Activated CD4-positive, CD25-positive, alpha-beta regulatory T cell (primary cell): ENCODE measurements at places on chromosomes 16 and 17.
A peak's percentile ranks its signal among the peaks of the same experiment; 100 is the strongest.

DNA sequence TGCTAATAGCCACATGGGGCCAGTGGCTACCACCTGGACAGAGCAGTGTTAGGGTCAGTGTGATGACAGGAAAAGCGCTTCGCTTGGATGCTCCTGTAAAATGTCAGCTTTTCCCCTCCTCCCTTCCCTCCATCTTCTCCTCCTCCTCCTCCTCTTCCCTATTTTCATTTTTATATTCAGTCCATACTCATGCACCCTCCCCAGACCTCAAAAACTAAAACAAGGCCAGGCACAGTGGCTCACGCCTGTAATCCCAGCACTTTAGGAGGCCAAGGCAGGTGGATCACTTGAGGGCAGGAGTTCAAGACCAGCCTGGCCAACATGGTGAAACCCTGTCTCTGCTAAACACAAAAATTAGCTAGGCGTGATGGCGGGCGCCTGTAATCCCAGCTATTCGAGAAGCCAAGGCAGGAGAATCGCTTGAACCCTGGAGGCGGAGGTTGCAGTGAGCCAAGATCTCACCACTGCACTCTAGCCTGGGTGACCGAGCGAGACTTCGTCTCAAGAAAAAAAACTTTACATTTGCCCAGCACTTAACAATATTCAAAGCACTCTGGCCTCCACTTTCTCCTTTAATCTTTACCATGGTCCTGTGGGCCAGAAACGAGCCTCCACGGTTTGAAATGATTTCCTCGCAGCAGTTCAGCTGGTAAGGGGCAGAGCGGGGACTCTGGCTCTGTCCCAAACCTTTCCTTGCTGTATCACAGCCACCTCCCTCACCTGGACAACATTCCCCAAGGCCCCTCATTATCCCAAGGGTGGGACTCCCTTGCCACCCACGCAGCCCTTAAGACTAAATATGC lies 21.8 kb downstream of the ANKRD40 start:
- no peak for DNase-seq

GRCh38 chr16:30142672-30143346 lies 19.8 kb upstream of the MAPK3 start:
- DNase-seq = no peak

GRCh38 chr16:3358871-3359270 lies 3.2 kb downstream of the OR2C1 start:
- DNase-seq = no peak

- DNase-seq = peak; percentile 25
Measured at GRCh38 chr17:78890498-78890897, 12.5 kb downstream of the CEP295NL start.

- DNase-seq = no peak
Measured at GRCh38 chr16:72665701-72666100, 382.2 kb downstream of the ZFHX3 start.

- DNase-seq = no peak
Measured at GRCh38 chr17:50102164-50102991, 7.2 kb downstream of the PDK2 start.

GRCh38 chr16:10655415-10655977 lies 39.2 kb downstream of the TEKT5 start:
- DNase-seq = no peak

DNA sequence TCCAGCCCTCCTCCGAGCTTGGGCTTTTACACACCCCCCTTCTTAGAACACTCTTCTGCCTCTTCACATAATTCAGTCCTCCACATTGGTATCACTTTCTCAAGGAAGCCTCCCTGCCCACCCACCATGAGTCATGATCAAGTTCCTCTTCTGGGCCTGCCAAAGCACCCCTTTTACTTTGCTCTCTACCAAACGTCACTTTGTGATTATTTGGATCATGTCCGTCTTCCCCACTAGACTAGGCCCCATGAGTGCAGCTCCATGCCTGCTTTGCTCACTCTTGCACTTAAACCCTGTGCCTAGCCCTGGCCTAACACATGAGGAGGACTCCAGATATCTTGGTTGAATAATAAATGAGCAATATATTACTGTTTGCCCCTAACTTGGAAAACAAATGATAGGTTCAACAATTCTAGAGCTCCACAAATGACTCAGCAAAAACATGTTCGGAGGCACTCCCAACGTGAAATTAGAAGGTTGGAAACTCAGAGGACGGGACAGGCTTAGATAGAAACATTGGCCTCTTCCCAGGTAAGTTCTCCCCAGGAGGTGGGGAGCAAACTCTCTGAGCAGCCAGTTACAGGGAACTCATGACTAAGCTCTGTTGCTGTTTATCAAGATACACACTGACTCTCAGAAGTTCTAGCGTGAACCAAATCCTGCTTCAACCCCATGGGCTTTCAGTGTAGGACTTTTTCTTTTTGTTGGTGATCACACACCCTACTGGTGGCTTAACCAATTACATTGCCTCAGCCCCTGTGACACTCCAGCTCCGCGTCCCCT lies 28.3 kb downstream of the G6PC1 start:
- DNase-seq = no peak

- no peak for DNase-seq
Measured at GRCh38 chr17:67520916-67521774, 144.1 kb downstream of the PITPNC1 start.

DNA sequence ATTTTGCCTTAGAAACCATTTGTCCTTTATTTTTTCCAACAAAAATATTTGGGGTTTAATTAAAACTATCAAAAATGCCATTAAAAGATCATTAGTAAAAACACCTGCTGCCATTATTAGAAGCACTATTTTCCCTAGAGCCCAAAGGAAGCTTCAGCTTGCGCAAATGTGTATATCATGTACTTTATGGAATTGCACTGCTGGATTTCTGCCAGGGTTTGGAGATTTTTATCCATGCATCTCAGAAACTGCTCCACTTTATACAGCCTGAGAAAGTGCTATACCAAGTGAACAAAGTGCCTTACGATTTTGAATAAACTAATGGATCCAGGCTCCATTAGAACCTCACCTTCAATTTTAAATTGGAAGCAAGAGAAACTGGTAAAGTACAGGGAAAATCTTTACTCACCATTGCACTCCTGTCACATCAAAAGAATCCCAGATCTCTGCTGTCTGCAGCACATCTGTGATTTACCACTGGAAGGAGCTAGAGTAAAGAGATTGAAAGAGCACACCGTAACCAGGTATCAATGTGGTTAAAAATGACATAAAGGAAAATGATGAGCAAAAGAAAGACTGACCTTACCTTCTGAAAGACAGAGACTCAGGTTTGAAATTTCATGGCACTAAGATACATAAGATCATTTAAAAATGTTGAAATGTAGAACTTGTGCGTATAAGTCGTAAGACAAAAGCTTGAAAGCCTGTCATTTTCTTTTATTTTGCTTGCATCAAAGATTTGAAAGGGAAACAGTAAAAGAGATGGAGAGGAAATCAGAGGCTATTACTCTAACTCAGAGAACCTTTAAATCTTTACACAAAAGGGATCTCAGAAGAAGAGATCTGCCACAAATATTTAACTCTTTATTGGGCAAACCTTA lies 678.1 kb upstream of the GOT2 start:
- no peak for DNase-seq

DNA sequence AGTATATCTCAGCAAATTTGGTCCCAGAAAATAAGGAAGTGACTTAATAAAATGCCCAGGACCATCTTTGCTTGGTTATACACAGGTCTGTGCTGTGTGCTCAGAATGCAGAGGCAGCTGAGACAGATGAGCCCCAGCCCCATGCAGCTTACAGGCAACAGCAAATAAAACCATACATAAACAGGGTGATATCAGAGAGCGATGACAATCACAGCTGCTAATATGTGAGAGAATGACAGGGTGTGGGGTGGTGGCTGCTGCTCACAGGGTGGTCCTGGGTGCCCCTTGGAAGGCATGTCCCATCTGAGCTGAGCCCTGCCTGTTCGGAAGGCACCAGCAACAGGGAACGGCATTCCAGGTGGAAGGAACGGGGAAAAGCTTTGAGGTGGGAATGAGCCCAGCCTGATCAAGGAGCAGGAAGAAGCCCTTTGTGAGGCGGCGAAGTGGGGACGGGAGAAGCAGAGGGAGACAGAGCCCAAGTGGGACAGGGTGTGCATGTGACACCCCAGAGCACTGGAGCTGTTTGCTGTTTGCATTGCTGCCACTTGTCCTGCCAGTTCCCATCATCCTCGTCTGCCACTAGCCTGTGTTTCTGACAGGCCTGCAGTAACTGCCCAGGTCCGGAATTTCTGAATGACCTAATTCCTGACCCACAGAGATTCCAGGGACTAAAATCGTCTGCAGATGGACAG lies 150.5 kb downstream of the KATNIP start:
- DNase-seq = no peak

GRCh38 chr16:35207059-35207999 lies 1747.9 kb downstream of the TP53TG3F start:
- DNase-seq = no peak

DNA sequence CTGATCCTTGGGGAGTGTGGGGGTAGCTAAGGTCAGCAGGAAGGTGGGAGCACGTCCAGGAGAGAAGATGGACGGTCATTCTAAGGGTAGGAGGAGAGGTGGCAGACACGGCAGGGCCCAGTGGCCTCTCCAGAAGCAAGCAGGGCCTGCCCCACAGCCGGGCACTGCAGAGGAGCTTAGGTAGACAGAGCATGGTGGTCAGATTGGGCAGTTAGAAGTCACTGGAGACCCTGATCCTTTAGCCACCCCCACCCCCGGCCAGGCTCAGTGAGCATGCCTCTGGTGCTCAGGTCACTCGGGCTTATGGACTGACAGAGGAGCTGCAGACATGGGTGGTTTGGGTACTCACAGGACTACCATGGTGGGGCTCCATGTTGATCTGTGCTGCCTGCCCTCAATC lies 26.3 kb downstream of the NLRP1 start:
- no peak for DNase-seq

DNA sequence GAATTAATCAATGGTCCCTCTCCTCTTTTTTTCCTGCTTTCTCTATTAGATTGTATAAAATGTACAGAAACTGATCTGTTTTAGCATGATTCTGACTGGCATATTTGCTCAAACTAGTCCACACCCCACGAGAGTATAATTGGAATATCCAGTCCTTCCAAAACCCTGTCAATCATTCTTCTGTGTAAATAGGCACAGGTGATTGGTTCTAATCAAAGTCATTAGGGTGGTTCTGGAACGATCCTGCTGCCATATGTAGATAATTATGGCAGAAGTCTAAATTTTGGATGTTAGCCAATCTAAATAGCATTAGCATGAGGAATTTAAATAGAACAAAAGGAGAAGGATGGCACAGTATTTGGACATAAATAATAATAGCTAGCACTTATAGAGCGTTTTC lies 165.7 kb downstream of the SHISA6 start:
- no peak for DNase-seq

DNA sequence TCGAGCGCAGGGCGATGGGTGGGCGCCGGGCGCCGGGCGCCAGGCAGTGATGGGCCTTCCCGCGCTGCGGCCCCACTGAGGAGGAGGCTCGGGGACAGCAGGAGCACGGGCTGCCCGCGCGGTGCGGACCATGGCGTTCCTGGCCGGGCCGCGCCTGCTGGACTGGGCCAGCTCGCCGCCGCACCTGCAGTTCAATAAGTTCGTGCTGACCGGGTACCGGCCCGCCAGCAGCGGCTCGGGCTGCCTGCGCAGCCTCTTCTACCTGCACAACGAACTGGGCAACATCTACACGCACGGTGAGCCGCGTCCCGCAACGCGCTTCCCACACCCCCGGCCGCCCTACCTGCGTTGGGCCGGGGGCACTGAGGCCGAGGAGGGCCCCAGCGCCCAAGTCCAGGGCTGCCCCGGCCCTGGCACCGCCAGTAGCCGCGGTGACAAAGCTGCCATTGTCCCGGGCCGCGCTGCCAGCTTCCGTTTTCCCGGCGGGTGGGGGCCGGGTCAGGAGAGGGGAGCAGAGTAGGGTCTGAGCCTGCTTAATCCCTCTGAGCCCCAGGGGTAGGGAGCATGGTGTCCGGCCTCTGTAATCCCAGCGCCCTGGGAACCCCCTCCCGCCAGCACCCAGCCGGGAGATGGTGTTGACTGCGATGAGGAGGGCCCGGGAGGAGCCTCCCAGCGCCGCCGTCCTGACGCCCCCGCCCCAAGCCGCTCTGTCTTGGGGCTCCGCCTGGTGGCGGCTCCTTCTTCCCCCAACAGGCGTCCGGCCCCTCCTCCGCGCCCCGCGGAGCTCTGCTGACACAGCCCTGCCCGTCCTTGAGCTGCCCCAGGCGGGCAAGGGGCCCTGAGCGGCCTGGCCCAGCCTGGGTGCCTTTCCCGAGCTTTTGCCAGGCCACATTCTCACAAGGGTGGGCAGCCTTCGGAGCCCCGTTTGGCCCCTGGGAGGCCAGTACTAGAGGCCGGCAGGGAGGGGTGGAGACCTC lies 685 bp downstream of the PAQR4 start:
- peak; percentile 34 for DNase-seq

GRCh38 chr16:68331879-68332410 lies 21.1 kb downstream of the PRMT7 start:
- no peak for DNase-seq

DNA sequence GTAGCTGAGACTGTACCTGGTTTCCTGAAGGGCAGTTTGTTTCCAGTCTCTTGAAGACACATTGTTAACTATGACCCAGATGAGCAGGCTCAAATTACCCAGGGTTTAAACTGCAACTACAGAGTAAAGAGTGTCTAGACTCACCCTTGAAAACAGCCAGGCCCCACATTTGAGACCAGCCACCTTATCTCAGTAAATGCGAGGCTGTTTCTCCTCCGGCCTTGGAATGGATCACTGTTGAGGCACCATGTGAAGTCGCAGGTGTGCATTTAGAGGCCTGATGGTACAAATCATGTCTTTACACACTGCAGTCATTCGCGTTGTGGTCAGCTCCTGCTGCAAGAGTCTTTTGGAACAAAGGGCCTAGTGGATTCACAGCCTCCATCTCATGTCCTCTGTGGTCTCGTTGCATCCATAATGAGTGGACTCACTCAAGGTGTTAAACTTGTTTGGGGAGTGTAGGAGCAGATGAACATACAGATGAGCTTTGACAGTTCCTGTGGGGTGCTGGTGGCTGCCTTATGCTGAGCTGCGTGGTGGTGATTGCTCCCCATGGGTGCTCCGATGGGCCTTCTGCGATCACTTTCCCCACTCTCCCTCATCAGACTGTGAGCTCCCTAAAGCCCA lies 18.5 kb upstream of the N4BP1 start:
- DNase-seq = no peak

- no peak for DNase-seq
Measured at GRCh38 chr16:85926370-85926769, 27.4 kb downstream of the IRF8 start.

GRCh38 chr17:81233811-81234505 lies 4.9 kb downstream of the TEPSIN start:
- no peak for DNase-seq

GRCh38 chr16:381789-382717 lies at the start of gene PGAP6:
PGAP6 (minus strand) TSS chr16:381978; CDS start chr16:381821, 157 bp downstream.
- DNase-seq = peak; percentile 69

DNA sequence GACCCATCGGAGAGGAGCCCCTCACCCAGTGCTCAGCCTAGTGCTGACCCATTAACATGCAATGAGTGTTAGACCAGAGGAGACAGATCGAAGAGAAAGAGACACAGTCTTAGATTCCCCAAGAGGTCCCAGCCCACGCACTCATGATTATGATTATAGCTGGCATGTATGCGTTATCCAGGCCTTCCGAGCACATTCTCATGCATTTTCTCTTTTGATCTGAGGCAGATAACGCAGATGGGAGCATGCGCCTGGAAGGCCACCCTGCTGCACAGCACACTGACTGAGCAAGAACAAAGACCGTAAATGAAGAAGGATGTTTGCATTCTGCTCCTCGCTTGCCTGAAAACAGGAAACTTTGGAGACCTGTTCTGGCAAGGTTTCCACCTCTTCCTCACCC lies 232.7 kb downstream of the SOX9 start:
- no peak for DNase-seq

GRCh38 chr16:57371494-57372371 lies 557 bp upstream of the CX3CL1 start:
- no peak for DNase-seq
